ENCODE measurements at places on chromosomes 4 and X.

DNA sequence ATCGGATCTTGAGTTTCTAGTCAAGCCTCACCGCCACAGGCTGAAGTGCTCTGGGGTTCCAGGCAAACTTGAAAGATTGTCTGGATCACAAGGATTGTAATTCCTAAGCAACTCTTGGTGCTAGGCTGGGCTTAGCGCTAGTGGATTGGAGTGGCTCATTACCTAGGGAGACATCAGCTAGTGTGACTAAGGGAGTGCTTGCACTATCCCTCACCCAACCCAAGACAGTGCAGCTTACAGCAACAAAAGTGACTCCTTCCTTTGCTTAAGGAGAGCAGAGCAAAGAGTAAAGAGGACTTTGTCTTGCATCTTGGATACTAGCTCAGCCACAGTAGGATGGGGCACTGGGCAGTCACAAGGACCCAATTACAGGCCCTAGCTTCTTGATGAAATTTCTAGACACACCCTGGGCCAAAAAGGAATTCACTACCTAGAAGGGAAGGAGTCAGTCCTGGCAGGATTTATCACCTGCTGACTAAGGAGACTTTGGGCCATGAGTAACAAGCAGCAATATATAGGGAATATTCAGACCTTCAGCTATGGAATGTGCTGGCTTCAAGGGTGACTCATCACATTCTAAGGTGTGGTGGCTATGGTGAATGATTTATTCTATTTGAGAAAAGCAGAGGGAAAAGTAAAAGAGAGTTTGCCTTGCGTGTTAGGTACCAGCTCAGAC, 1212.4 kb downstream of the PCDH18 start:
- no peak for DNase-seq

DNA sequence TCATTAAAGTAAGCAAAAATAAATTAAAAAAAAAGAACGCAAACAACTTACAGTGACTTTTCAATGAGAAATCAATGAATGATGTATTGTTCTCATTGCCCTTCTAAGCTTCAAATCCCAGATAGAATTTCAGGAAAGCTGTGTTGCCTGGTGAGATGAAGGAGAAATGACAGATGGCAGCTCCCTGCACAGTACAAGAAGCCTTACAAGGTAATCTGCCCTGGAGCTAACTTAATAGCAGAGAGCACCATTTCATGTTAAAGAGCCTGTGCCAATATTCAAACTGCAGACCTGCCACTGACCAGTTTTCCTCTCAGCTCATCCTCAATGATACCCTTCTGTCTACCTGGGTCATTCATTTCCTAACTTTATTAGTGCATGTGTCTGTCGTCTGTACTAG, 54.0 kb downstream of the GC start:
- no peak for DNase-seq

DNA sequence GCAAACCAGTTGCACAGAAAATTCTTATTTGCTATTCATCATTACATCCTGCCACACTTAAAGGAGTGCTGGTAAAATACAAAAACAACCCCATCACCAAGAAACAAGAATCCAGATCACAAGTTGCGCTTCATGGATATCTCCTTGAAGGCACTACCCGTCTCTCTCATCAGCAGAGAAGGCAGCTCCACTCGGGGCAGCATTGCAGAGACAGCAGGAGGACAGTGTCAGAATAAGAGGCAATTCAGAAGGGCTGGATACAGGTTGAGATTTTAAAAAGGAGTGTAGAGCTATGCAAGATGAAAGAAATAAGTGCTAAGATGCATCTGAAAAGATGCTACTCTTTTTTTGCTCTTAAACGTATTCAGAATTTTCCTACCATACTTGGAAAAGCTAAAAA, 71.4 kb downstream of the LDB2 start:
- no peak for DNase-seq

DNA sequence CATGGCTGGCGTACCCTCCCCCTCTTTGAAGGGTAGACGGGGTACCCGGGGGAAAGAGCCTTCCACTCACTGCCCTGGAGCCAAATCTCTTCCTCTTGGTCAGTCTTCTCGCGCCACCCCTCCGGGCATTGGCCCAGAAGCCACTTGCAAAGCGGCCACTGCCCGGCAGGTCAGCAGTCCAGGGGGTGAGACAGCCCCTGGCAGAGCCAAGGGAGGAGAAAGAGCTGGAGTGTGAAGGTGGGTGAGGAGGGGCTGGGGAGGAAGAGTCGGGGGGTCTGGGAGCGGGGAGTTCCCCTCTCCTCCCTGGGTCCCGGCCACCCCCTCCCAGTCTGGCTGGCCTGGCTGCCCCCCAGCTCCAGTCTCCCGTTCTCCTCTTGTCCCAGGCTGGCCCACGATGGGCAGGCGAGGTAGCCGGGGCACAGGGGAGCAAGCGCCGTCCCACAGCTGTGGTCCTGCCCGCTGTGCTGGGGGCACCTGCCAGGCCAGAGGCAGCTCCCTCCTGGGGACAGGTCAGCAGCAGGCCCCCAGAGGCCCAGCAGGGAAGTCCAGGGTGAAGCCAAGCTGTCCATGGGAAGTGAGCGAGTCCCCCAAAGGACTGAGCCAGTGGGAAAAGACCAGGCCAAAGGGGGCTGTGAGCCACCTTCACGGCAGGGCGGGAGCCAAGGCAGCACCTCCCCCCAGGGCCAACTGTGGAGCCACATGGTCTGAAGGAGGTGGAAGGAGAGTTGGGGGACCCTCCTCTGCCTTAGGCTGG, 21.6 kb upstream of the DUSP9 start:
- no peak for DNase-seq

GRCh38 chr4:96262057-96262456, 422.2 kb downstream of the PDHA2 start:
- no peak for DNase-seq

All from type B pancreatic cell (in vitro differentiated cells).